ENCODE measurements at places on chromosomes 6 and 20.

DNA sequence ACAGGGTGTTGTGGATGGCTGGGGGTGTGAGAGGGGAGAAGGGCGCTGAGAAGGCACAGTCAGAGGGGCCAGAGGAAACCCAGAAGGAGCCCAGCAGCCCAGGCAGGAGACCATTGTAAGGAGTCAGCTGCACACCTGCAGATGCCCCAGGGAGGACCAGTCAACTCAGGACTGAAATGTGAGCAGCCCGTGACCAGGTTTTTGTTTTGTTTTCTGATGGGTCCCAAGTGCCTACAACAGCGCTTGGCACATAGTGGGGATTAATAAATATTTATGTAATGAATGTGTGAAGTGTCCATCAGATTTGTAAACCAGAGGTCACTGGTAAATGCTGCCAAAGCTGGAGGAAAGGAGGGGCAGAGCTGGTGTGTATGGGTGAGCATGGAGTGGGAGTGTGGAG lies 30.2 kb downstream of the TRAM2 start:
- DNase-seq: no peak

DNA sequence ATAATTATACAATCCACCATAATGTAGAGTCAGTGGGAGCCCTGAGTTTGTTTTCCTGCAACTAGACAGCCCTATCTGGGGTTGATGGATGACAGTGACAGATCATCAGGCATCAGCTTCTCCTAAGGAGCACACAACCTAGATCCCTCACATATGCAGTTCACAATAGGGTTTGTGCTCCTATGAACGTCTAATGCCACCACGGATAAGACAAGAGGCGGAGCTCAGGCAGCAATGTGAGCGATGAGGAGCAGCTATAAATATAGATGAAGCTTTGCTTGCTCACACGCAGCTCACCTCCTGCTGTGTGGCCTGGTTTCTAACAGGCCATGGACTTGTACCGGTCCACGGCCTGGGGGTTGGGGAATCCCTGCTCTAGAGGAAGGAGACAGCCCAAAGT lies 25.9 kb downstream of the EDEM2 start:
- no peak for DNase-seq

DNA sequence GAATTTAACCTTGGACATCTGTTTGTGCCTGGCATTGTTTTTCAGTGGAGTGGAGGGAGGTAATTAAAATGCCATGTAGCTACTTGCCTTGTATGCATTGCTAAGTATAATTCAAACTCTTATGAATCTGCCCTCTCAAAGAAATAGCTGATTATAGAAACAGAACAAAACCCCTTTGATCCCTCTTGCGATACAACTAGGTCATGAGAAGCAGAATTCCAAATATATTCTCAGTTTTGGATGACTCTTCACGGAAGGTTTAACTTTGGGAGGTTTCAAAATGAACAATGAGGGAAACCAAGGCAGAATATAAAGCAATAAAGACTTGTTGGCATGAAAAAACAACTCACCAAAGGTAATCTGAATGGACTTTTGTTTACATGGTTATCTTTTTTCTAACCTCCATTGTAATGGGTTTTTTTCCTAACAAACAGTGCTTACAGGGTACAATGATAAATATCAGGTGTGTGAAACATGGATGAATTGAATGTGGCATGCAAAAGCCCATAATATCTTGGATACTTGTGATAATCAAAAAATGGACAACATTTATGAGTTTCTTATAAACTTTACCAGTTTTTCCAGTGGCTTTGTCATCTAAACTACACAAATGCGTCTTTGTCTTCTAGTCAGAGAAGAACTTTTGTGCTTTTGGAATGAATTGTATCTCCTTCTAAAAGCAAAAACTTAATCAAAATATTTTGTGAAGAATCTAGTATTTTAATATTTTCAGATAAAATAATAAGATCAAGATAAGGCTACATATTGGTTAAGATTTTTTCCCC lies 15.7 kb upstream of the HEY2 start:
- no peak for DNase-seq

GRCh38 chr6:14520029-14520428 lies 402.5 kb downstream of the CD83 start:
- DNase-seq: no peak

DNA sequence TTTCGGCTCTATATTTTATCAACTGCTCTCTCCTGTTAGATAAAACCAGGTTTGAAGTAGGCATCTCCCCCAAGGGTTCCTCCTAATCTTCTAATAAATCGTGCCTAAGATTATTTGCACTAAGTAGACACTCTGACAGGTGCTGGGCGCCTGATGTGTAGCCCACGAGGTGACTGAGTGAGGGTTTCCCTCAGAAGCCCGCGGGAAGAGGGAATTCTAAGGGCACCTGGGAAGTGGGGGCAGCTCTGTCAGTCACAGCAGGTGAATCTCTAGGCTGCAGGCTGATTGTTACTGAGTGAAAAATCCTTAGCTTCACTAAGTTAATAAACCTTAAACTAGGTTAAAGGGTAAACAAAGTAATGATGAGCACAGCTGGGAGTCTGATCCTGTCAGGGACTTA lies 68.2 kb downstream of the PXDC1 start:
- no peak for DNase-seq

DNA sequence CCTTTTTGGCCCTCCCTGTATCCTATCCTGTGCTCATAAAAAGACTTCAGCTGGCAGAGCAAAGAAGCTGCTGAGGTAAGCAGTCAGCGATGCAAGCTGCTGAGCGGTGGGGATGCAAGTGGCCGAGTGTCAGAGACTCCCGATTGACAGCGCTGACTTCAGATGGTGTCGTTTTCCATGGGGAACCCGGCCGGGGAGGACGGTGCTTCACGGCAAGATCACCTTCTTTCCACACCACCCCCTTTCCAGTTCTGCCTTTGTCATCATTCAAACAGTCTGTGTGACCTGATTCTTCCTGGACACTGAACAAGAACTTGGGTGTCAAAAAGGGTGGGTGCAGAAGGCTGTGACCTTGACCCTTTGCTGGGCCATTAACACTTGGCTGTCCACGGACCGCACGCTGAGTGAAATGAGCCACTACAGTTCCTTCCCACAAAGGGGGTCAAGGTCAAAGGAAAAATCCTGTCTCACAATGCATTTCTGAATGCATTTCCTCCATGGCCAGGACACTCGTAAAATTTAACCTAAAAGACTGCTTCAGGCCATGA lies 52.9 kb upstream of the UNC93A start:
- DNase-seq: no peak

DNA sequence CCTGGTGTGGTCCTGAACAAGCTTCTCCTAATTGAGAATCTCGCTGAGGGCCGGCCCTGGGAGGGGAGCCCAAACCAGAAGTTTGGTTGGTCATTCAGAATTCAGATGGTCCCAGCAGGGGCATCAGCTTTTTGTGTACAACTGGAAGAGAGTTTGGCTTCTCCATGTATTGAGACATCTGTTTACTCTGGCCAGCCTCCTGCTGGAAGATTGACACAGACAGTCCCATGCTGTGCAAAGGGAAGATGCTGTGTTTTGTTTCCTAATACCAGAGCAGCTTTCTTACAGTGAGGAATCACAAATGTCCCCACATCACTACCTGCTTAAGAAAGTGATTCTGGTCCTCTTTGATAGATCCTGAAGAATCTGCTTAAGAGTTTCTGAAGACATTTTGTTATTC lies 97.8 kb downstream of the PLEKHG1 start:
- no peak for DNase-seq

GRCh38 chr6:93021235-93021915 lies 398.0 kb downstream of the EPHA7 start:
- no peak for DNase-seq

GRCh38 chr6:105949869-105950268 lies 136.3 kb upstream of the PRDM1 start:
- DNase-seq: peak; percentile 48

- DNase-seq: no peak
These were observed 118.4 kb upstream of the SLC2A12 start for GRCh38 chr6:134170844-134171243.

GRCh38 chr6:168609914-168610490 lies 169.0 kb downstream of the SMOC2 start:
- no peak for DNase-seq

Data from KBM-7 (cell line).